ENCODE measurements at places on chromosomes 6 and 20.

- no peak for DNase-seq
Measured at GRCh38 chr6:7240351-7240750, 72.6 kb downstream of the SSR1 start.

DNA sequence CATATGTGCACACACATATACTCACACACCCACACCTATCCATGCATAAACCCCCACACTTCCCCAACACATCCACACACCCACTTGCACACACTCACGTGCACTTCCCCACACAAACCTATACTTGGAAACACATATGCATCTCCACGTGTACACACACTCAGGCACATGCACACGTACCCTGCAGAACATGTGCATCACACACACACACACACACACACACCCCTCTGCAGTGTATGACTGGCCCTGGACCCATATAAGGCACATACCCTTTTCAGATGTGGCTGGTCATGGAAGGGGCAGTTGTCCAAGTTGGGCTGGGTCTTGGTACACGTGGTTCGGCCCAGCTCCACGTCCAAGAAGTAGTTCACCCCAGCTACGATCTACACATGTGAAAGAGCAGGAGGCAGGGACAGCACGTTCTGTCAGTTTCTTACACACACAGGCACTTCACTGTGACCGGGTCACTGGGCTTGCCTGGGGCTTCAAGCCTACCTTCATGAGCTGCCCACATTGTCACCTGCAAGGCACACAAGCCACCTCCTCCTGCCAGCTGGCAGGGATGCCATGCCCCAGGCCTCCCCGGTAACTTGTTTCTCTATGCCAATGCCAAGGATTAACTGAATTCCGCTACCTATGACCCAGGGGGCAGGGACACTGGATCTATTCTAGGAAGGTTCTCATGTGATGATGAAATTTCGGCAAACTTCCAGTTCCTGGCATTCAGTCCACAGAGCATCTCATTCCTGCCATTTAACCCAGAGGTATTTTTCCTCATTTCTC lies 2.6 kb downstream of the CST3 start:
- DNase-seq, result no peak

DNA sequence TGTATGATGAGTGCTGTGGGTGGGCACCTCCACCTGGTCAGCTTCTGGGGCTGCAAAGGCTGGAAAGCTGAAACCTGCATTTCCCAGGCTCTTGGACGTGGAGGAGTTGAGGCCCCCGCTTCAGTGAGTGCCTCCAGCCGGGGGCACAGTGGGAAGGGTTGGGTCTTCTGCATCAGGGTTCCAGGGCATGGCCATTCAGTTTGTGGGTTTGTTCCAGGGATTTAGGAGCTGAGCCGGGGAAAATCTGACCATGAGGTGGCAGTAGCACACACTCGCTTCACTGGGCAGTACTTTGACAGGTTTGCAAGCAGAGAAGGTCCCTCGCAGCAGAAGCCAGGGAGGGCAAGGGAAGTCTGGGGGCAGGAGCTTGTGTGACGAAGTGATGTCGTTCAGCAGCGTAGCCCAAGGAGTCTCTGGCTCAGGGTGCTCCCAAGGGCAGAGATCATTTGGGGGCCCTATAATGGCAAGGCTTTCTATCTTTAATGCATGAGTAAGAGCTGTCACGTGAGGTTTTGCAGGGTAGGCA lies 69.5 kb upstream of the SULF2 start:
- no peak for DNase-seq

GRCh38 chr6:63734923-63735322 lies 99.3 kb downstream of the PHF3 start:
- DNase-seq, result no peak

GRCh38 chr6:66210964-66211363 lies 503.9 kb upstream of the EYS start:
- no peak for DNase-seq

GRCh38 chr20:58693226-58694006 lies 816 bp downstream of the NPEPL1 start:
- DNase-seq, result no peak

- no peak for DNase-seq
Measured at GRCh38 chr6:134830940-134831339, 119.0 kb downstream of the ALDH8A1 start.

DNA sequence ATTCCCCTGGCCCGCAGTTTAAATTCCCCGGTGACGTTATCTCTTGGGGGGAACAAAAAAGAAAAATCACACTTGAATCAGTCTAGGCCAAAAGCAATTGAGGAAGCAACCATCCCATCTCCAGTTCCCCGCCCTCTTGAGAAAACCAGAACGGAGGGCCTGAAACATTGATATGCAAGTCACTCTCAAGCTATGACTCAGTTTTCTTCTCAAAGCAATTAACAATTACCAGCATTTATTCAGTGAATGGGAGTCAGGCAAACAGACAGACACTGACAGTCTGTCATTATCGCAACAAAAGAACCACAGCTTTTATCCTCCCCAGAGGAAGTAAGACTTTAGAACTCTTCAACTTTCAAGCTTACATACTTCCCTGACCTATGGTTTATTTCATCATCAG lies 100.9 kb downstream of the OPRM1 start:
- DNase-seq, result no peak
